K562 (cell line): ENCODE measurements at places on chromosomes 13 and 19. TPM values are rescaled to one million over a fixed set of nuclear protein-coding genes. Genes with fewer than 3 reads are reported as not detected.

GRCh38 chr19:44580366-44580895 lies 32.9 kb upstream of the IGSF23 start:
- DNase-seq = no peak
- H3K27ac ChIP-seq = no peak overlapping the region
- no peak overlapping the region for H3K4me3 ChIP-seq
- H3K36me3 ChIP-seq = no peaks in the 10 kb centered on the region

DNA sequence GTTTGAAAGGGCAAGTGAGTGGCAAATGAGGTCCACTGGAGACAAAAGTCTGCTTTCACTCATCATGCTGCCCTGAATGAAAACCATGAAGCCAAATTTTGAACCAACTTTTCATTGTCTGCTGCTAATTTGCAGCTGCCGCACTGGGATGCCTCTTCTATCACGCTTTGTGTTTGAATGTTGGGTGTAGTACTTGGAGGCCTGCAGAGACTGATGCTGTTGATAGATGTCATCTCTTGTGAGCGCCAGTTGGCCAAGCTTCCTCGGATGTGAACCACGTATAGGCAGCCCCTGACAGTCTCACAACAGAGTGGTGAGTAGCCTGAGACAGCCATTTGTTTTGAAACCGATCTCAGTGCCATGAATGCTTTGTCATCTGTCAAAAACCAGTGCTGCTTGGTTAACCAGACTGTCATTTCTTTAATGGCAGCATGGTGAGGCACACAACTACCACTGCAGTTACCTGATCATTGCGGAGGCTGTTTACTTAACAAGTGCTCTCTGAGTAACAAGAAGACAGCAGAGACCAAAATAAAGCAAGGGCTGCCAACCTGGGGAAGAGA lies 31.2 kb upstream of the SLC10A2 start:
- no peaks in the 10 kb centered on the region for H3K27me3 ChIP-seq
- H3K36me3 ChIP-seq = no peaks in the 10 kb centered on the region
- no peak overlapping the region for H3K27ac ChIP-seq
- no peak for DNase-seq
- no peak overlapping the region for H3K4me3 ChIP-seq

DNA sequence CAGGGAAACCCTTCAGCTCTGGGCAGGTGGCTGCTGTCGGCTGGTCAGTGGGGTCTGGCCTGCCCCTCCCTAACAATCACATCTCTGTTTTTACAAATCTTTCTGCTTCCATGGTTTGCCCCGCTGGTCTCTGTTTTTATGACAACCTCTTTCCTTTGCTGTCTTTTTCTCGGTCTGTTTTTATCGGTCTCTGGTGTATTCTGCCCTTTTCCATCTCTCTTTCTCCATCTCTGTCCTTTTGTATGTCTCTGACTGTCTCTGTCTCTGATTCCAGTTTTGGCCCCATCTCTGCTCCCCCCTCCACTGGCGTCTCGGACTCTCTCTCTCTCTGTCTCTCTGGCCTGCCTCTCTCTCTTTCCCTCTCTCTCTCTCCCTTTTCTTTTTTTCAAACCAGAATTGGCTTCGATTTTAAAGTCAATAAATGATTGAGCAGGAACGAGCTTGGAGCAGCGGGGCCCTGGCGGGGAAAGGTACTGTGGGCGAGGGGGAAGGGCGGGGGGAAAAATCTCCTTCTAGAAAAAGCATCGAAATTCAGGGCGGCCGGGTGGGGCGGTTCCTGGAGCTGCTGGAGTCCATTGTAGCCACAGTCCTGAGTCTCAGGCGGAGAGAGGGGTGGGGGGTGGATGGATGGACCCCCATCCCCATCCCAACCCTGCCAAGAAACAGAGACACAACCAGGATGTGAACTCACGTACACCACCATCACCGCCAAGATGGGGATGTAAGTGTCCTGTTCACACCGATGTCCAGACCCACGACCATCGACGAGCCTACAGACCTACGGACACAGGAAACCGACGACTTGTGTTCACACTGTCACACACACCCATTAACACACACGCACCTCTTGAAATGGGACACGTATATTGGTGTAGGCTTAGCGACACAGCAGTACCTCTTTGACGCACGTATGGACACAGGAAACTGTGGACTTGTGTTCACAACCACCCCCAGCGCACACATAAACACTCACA lies 3.0 kb downstream of the NFIX start:
- H3K4me1 ChIP-seq = peaks cover 50% of the 10 kb centered on the region
- no peak overlapping the region for H3K27ac ChIP-seq
- H3K27me3 ChIP-seq = no peaks in the 10 kb centered on the region
- no peak overlapping the region for H3K4me3 ChIP-seq

DNA sequence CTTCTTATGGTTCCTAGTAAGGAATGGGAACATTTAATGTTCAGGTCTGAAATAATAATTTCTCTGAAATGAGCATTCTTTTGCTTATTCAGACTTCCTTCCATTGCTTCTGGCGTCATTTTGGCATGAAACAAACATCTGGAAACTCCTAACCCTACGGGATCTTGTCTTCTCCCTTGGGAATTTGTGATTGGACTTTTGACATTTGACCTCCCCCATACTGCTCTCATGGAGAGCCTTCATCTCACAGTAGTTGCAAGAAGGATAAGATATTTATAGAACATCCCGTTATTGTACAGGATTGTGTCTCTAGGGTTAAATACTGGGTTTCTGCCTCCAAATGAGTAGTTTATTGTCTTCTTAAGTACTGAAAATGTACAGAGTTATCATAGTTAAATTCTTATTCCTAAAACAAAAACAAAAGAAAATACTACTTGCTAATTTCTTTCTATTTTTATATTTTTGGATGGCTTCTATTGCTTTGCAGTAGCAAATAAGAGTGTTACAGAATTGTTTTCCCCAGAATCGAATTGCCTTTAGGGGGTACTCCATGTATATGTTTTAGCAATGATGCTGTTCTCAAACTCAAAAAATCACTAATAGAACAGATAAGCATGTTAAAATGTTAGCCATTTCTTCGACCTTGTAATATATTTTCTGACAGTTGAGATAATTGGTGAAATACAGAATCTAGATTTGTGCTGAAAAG lies 366.8 kb downstream of the DLEU7 start:
- no peaks in the 10 kb centered on the region for H3K36me3 ChIP-seq
- H3K27ac ChIP-seq = no peak overlapping the region
- H3K4me3 ChIP-seq = no peak overlapping the region
- H3K27me3 ChIP-seq = no peaks in the 10 kb centered on the region
- DNase-seq = no peak

GRCh38 chr13:22647156-22647850 lies 533.5 kb upstream of the SGCG start:
- H3K27ac ChIP-seq = no peak overlapping the region
- H3K4me3 ChIP-seq = no peak overlapping the region
- H3K27me3 ChIP-seq = no peaks in the 10 kb centered on the region; the same call in 2 of the 3 replicates
- DNase-seq = no peak

GRCh38 chr13:20398459-20398858 lies 127.2 kb downstream of the CRYL1 start:
- peaks cover 29% of the 10 kb centered on the region for H3K27me3 ChIP-seq
- H3K36me3 ChIP-seq = no peaks in the 10 kb centered on the region
- H3K4me1 ChIP-seq = peaks cover 9% of the 10 kb centered on the region
- no peak for DNase-seq

DNA sequence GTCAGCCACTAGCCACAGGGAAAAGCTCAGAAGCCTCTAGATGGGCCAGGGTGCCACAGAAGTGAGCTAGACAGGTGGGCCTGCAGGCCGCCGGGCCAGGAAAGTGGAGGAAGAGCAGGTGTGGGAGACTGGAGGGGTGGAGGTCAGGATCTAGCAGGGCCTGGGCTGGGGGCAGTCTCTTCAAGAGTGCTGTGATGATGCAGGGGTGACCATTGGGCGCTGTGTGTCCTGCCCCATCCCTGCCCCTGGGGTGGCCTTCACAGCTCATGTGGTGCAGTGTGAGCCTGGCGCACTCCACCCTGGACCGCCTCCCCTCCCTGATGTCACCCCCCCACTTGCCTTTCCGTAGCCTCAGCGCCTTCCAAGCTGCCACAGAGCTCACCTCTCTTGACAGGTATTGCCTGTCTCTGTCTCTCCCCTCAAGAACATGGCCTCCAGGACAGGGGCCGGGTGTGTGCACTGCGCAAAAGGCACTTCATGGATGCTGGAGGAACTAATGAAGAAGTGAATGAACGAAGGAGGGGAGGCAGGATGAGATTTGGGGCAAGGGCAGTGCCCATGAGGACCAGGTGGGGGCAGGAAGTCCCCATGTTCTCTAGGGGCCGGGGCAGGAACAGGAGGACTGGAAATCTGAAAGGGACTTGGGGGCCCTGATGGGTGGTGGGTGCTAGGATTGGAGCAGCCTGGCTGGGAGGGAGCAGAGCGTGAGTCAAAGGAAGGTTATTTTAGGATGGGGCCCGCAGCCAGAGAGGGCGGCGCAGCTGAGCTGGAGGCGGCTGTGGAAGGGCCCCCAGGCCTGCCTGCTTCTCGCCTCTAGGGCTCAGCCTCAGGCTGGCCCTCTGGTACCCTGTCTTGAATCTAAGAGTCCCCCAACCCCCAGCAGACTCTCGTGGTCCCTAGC lies 6.6 kb downstream of the SSBP4 start:
- no peak overlapping the region for H3K4me3 ChIP-seq
- peak overlapping the region; percentile 28; the same call in 1 of the 3 replicates for H3K27ac ChIP-seq
- H3K27me3 ChIP-seq = no peaks in the 10 kb centered on the region
- H3K4me1 ChIP-seq = peaks cover 35% of the 10 kb centered on the region

GRCh38 chr19:46499692-46500091 lies 4.0 kb upstream of the PNMA8B start:
- no peak overlapping the region for H3K4me3 ChIP-seq
- no peak for DNase-seq
- no peak overlapping the region for H3K27ac ChIP-seq
- peaks cover 13% of the 10 kb centered on the region for H3K4me1 ChIP-seq
- peaks cover 69% of the 10 kb centered on the region for H3K27me3 ChIP-seq
- no peaks in the 10 kb centered on the region for H3K36me3 ChIP-seq

DNA sequence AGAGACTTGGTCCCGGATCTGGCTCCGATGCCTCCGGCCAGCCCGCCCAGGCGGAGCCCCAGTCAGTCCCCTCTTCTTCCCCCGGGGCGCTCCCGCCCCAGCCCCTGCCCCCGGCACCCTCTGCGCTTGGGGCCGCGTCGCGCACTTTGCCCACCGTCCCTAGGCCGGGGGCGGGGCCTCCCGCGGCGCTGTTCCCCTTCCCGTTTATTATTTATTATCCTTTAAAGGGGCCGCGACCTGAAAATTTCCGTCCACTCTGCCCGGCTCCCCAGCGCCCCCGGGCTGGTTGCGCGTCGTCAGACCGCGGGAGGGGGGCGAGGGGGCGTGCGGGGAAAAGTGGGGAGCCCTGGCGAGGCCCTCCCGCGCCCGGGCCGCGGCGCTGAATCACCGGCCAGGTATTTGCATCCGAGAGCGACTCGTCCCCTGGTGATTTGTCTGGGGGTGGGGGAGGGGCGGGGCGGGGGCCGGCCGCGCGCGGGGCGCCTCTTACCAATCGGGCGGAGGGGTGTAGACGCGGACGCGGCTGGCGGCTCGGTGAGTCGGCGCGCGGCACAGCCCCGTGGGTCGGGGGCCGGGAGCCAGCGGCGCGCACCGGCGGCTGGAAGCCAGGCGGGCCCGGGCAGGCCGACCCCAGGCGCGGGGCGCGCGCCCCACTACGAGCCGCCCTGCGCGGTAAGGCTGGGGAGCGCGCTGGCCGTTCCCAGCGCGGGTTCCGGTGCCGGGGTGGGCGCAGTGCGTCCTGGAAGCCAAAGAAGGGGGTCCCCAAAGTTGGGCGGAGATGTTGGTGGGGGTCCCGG lies at the start of gene ARID3A:
Gene ARID3A, plus strand, starts transcription at position 510 of the 797 bp plus-strand sequence. CDS start 3,494 bp downstream, outside the sequence.
- peak within 1 kb of the TSS; percentile 99 for H3K4me3 ChIP-seq
- H3K27ac ChIP-seq = peak within 1 kb of the TSS; percentile 97
- DNase-seq = peak; percentile 94
- H3K27me3 ChIP-seq = no peaks in the 10 kb centered on the region
- peaks cover 8% of the 10 kb centered on the region; the same call in 2 of the 3 replicates for H3K4me1 ChIP-seq

DNA sequence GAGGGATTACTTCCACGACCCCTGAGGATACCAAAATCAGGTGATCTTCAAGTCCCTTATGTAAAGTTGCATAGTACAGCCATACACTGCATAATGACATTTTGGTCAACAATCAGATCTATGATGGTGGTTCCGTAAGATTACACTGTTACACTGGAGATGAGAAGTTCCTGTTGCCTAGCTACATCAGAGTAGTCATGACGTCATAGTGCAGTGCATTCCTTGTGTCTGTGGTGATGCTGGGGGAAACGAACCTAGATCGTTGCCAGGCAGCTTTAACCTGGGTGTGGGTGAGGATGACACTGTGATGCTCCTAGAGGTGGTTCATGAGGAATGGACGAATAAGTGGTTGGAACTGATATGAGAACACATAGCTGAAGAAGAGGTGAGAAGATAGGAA lies 9.1 kb downstream of the ZNF610 start:
- H3K4me3 ChIP-seq = no peak overlapping the region
- no peaks in the 10 kb centered on the region for H3K27me3 ChIP-seq
- no peak overlapping the region for H3K27ac ChIP-seq
- no peak for DNase-seq

GRCh38 chr13:39879286-39880035 lies 224.0 kb downstream of the COG6 start:
- H3K36me3 ChIP-seq = no peaks in the 10 kb centered on the region
- H3K27ac ChIP-seq = no peak overlapping the region
- no peak for DNase-seq
- H3K4me3 ChIP-seq = no peak overlapping the region
- H3K27me3 ChIP-seq = no peaks in the 10 kb centered on the region

DNA sequence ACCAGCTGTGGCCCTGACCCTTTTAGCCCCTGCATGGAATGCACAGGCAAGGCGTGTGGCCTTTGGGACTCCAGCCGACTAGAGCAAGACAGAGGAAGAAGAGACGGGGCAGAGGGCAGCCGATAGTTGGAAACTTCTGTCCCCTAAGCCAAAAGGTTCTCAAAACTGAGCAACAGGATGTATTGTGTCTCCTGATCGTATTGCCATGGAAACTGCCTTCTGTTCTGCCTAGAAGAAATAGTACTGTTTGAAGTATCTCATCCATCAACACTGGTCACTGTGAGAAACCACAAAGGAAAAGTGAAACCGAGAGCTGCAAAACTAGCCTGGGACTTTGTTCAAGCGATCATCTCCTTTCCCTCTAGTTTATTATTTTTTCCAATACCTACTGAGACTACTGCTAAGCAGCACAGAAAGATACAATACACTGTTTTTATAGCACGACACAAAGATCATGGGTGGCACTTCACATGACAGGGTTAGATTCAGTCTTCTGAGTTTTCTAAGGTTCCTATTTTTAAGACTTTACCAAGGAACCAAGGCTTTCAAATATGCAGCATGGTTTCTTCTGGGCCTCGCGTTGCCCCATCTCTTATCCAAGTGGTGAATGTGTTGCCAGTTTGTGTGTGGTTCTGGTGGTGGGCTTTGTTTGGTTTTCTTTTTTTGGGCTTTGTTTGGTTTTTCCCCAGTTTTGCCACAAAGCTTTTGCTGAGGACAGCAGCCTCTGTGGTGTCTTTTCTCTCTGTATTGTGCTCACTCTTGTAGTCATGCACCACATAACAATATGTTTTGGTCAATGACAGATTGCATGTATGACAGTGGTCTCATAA lies 49.3 kb upstream of the GPR183 start:
- peaks cover 25% of the 10 kb centered on the region; the same call in 2 of the 3 replicates for H3K4me1 ChIP-seq
- H3K27me3 ChIP-seq = no peaks in the 10 kb centered on the region
- DNase-seq = no peak

- H3K36me3 ChIP-seq = peaks cover 68% of the 10 kb centered on the region
- no peaks in the 10 kb centered on the region for H3K4me1 ChIP-seq
- no peak for DNase-seq
- no peak overlapping the region for H3K27ac ChIP-seq
- H3K4me3 ChIP-seq = no peak overlapping the region
These were observed 20.0 kb downstream of the ZNF787 start for GRCh38 chr19:56101095-56101494.

Gene LRFN3
- total RNA-seq = 0.11 and 0.31 TPM in 2 replicates

Gene PODNL1
- 0.40 and 0.47 TPM in 2 replicates for total RNA-seq

Gene TMIGD2
- not detected in 2 replicates for total RNA-seq

Gene RASA3
- 21.4 and 25.3 TPM in 2 replicates for total RNA-seq

Gene CALR3
- not detected in 2 replicates for total RNA-seq

Gene LILRA6
- total RNA-seq = not detected in 2 replicates

Gene LILRA1
- not detected in 2 replicates for total RNA-seq
